SHP77 treated with DMSO at 0.1 percent for 48 hours (cell line): ENCODE measurements at places on chromosomes 3 and 15.

DNA sequence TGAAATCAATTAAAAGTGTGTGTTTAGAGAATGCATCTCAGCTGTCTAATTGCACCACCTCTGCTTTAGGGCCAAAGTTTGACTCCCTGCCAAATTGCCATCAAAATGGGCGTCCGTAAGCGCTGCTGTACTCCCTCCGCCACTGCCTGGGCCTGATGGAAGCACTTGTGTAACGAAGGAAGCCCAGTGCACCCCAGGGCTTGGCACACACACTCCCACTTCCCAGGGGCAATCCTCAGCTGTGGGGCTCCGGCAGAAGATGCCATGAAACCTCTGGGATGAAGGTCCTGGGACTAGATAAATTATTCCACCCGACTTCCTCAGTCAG lies 137.8 kb downstream of the RORA start:
- no peak for DNase-seq

DNA sequence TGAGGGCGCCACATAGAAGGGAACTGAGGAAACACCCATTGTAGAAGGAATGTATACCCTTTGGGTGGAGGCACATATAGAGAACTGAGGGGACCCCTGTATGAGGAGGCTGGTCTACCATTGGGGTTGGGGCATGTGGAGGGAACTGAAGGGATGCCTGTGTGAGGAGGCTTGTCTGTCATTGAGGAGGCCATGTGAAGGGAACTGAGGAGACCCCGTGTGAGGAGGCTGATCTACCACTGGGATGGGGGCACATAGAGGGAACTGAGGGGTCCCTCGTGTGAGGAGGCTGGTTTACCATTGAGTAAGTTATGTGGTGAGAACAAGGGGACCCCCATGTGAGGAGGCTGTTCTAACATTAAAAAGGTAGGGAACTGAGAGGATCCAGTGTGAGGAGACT lies 156.1 kb downstream of the FBLN2 start:
- DNase-seq: no peak

- no peak for DNase-seq
Observed at GRCh38 chr3:124605781-124606579, 124.3 kb upstream of the UMPS start.

GRCh38 chr3:24518990-24519367 lies 24.3 kb upstream of the THRB start:
- DNase-seq: no peak

DNA sequence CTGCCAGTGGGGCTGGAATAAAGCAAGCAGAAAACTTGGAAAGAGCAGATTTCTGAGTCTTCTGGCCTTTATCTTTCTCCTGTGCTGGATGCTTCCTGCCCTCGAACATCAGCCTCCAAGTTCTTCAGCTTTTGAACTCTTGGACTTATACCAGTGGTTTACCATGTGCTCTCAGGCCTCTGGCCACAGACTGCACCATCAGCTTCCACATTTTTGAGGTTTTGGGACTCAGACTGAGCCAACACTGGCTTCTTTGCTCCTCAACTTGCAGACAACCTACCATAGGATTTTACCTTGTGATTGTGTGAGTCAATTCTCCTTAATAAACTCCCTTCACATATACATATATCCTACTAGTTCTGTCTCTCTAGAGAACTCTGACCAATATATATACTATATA lies 706.6 kb downstream of the NR2F2 start:
- no peak for DNase-seq

GRCh38 chr3:157488144-157488543 lies 15.1 kb downstream of the VEPH1 start:
- DNase-seq: no peak

GRCh38 chr3:73719861-73720260 lies 95.1 kb upstream of the PDZRN3 start:
- DNase-seq: no peak

GRCh38 chr3:144511346-144511745 lies 539.7 kb downstream of the DIPK2A start:
- DNase-seq: no peak

DNA sequence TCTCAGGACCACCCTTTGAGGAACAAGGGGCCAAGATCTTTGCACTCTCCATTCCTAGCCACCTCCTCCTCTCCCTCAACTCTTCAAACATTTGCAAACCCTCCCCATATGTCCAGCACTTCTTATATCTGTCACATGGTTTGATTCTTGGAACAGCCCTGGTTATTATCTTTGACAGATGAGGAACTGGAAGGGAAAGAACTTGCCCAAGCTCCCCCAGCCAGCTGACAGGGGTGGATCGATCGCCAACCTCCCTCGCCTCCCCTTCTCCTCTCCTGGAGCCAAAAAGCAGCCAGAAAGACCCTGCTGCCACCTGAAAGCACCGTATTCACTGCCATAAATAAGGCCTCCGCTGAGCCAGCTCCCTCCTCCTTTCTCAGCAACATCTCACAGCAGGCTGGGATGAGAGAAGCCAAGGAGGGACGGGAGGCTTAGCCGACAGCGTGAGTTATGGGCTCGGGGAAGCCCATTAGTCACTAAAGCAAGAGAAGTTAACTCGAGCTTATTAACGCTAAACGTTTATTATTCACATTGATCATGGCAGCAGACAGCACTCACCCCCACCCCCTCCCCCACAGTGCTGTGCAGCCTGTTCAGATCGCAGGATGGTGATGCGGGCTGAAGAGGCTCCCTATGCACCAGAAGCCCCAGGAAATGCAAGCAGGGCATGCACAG lies 22.2 kb upstream of the FGD5 start:
- DNase-seq: no peak

DNA sequence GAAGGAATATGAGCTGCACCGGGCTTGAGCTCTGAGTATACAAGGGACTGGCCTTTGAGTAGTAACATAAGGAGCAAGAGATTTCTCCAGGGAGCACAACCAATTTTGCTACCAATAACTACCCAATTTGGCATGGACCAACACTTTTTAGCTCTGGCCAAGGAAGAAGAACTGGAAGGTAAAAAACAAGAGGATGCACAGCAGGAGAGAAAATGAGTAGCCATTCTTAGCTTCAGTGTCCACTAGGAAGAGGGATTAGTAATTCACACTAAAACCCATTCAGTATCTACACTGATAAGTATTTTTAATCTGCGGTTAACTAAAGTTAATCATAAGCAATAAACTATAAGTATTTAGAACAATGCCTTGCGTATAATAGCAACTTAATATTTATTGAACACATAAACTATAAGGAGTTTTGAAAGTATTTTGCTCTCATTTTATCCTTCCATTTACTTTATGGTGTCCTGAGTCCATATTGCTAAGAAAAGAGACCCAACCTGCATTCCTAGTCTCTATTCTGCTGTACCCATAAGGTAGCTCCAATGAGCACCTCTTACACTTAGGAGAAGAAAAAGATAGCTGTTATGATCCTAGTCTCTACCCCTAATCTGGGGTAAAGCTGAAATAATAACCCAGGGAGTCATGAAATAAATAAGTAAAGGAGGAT lies 268.9 kb downstream of the IGSF11 start:
- DNase-seq: no peak

- DNase-seq: no peak
Observed at GRCh38 chr3:101478980-101479379, 34.0 kb downstream of the SENP7 start.

- DNase-seq: no peak
Observed at GRCh38 chr3:157274644-157275137, 114.7 kb upstream of the CCNL1 start.

- no peak for DNase-seq
Observed at GRCh38 chr3:128482666-128483656, 10.0 kb downstream of the GATA2 start.

DNA sequence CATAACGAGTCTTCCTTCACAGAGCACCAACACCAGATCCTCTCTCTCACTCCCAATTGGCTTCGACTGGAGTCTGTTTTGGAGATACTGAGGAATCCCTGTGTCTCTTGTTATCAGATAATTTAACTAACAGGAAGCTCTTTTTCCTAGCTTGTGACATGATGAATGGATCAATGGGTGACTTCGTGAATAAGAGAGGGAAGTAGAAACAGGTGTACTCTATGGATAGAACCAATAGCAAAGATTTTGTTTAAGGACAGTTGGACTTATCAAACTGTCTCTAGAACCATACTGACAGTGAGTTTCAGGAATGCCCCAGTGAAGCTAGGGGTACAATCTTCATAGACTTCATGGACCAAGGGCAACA lies 29.4 kb upstream of the KLHL6 start:
- DNase-seq: no peak

DNA sequence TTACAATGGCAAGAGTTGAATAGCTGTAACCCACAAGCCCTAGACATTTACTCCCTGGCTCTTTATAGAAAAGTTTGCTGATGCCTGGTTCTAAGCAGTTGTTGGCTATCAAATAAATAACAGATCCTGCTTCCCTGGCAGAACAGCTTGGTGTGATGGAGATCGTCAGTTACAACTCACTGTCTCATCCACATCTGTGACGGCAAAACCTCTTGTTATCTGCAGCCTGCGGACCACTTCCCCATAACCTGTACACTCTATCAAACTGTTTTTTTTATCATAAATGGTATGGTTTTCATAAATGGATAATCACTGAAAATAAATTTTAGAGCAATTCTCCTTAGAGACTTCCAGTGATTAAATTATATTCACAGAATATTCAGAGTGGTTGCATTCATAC lies 14.1 kb downstream of the ZDHHC3 start:
- DNase-seq: no peak

- DNase-seq: no peak
Observed at GRCh38 chr3:101999177-101999779, 150.0 kb downstream of the NFKBIZ start.

DNA sequence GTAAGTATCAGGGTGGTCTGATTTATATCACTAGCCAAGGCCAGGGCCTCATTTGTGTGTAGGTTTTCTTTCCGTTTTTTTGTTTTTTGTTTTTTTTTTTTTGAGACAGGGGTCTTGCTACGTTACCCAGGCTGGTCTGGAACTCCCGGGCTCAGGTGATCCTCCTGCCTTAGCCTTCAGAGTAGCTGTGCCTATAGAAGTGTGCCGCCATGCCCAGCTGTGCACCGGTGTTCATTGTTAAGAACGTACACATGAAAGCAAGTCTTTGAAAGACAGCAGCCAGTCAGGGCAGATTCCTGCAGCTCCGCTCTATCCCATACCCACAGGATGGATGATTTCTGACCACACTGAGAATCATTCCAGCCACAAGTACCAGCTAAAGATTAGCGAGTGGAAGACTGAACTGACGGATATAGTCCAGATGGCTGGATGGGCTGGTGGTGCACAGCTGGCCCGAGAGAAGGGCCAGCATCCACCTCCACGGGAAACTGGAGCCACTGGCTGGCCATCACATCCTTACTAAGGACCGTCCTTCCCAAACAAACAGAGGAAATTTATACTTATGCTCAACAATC lies 95.4 kb downstream of the PCSK6 start:
- no peak for DNase-seq

GRCh38 chr3:184175981-184176376 lies 1.3 kb downstream of the AP2M1 start:
- DNase-seq: no peak

DNA sequence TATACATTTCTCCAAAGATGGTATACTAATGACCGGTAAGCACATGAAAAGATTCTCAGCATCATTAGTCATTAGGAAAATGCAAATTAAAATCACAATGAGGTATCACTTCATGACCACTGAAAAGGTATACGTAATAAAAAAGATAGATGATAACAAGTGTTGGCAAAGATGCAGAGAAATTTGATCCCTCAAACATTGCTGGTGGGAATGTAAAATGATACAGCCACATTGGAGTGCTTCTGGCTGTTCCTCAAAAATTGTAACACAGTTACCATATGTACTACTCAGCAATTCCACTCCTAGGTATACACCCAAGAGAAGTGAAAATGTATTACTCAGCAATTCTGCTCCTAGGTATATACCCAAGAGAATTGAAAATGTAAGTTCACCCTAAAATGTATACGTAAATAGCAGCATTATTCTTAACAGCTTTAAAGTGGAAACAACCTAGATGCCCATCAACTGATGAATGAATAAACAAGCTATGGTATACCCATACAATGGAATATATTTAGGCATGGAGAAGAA lies 25.0 kb upstream of the KY start:
- no peak for DNase-seq

GRCh38 chr3:73618461-73618860 lies 6.3 kb downstream of the PDZRN3 start:
- no peak for DNase-seq

GRCh38 chr15:52383100-52383588 lies 87.5 kb upstream of the MYO5C start:
- no peak for DNase-seq

DNA sequence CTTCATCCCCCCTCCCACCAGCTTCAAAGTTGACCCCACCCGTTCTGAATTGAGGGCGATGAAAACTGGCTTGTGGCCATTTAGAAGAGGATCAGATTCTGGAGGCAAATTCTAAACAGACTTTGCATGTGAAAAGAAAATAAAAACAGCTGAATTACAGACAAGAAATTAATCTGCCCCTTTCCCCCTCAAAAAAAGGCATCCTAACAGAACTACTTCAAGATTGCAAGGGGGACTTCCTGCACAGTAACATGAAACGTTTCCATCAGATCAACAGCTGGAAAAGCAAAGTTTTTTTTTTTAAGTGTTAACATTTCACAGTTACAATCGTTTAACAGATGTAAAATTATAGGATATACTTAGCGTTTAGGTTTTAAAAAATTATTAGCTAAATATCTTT lies 229.3 kb downstream of the RORA start:
- DNase-seq: no peak

DNA sequence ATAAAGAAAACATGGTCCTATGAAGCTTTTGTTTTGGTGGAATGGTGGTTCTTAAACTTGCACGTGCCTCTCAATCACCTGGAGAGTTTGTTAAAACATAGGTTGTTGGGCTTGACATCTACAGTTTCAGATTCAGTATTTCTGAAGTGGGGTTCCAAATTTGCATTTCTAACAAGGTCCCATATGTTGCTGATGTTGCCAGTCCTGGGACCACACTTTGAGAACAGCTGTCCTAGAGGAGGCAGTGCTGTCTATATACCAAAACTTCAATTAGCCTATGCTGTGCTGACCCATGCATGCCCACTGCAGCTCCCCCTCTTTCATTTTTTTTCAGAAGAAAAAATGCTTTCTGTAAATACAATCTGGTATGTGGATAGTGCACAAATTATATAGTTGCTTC lies 31.3 kb downstream of the ALCAM start:
- no peak for DNase-seq
